ENCODE measurements at places on chromosomes 7 and 10. TPM values are rescaled to one million over a fixed set of nuclear protein-coding genes. Genes with fewer than 3 reads are reported as not detected.

Gene ZNF107
- total RNA-seq = 11.2 TPM

Gene TRIM50
- total RNA-seq = not detected

Gene TBX20
- not detected for total RNA-seq

Gene AKR1C4
- not detected for total RNA-seq

DNA sequence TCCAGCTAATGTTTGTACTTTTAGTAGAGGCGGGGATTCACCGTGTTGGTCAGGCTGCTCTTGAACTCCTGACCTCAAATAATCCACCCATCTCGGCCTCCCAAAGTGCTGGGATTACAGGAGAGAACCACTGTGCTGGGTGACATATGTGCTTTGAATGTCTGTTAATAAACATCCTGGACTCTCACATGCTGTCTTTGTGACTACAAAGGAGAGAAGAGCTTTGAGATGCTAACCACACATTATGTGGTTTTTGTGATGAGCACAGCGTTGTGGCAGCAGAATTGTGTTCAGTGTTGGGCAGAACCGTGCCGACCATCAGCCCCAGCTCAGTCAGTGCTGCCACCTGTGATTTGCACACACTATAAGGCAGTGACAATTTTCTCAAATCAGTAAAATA, 500.1 kb upstream of the KLF6 start:
- no peak overlapping the region for H3K4me3 ChIP-seq
- no peaks in the 10 kb centered on the region for H3K27me3 ChIP-seq
- peaks cover 23% of the 10 kb centered on the region for H3K4me1 ChIP-seq
- peak overlapping the region; percentile 75 for H3K27ac ChIP-seq

- no peaks in the 10 kb centered on the region for H3K27me3 ChIP-seq
- no peak overlapping the region for H3K27ac ChIP-seq
- H3K4me1 ChIP-seq = no peaks in the 10 kb centered on the region
- no peak for DNase-seq
- no peak overlapping the region for H3K4me3 ChIP-seq
- H3K36me3 ChIP-seq = no peaks in the 10 kb centered on the region
These were observed 194.2 kb downstream of the CAMK1D start for GRCh38 chr10:12543589-12543988.

GRCh38 chr10:61786728-61787127, 114.8 kb upstream of the ARID5B start:
- no peaks in the 10 kb centered on the region for H3K36me3 ChIP-seq
- peaks cover 9% of the 10 kb centered on the region for H3K4me1 ChIP-seq
- no peaks in the 10 kb centered on the region for H3K27me3 ChIP-seq
- DNase-seq = no peak

DNA sequence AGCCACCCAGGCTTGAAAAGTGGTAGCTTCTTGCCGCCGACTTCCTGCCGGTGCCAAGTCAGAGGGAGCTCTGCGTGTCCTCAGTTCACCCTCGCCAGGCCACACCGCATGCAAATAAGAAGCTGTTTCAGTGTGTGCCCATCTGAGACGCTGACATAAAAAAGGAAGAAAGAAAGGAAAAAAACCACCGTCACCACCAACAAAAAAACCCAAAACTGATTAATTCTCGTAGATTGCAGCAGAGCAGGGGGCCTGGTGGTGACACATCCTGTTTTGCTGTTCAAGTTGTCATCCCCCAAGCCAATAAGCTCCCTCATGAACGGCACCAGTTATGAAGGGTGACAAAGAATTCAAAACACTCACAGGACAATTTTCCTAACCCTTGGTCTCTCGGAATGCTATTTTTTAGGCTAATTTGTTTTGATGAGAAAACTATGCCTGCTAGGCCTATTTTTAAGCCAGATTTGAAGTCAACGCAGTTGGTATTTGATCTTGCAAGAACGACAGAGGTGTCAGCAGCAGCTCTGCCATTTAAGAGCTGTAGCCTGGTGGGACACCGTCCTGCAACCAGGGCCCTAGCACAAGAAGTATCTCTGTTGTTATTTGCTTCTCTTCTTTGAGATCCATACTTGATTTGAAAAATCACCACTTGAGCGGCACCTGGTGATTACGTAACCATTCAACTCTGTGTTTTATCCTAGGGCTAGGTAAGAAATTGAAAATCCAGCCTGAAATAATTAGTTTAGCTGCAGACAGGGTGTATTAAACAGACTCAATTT, 145.6 kb downstream of the PFKFB3 start:
- no peaks in the 10 kb centered on the region for H3K36me3 ChIP-seq
- no peak overlapping the region for H3K4me3 ChIP-seq
- peak; percentile 56 for DNase-seq
- H3K4me1 ChIP-seq = no peaks in the 10 kb centered on the region
- no peaks in the 10 kb centered on the region for H3K27me3 ChIP-seq

- no peak overlapping the region for H3K27ac ChIP-seq
- no peak overlapping the region for H3K4me3 ChIP-seq
- H3K36me3 ChIP-seq = no peaks in the 10 kb centered on the region
- DNase-seq = no peak
- peaks cover 22% of the 10 kb centered on the region for H3K4me1 ChIP-seq
- H3K27me3 ChIP-seq = peaks cover 79% of the 10 kb centered on the region
These were observed 8.0 kb downstream of the CALY start for GRCh38 chr10:133328358-133329343.

DNA sequence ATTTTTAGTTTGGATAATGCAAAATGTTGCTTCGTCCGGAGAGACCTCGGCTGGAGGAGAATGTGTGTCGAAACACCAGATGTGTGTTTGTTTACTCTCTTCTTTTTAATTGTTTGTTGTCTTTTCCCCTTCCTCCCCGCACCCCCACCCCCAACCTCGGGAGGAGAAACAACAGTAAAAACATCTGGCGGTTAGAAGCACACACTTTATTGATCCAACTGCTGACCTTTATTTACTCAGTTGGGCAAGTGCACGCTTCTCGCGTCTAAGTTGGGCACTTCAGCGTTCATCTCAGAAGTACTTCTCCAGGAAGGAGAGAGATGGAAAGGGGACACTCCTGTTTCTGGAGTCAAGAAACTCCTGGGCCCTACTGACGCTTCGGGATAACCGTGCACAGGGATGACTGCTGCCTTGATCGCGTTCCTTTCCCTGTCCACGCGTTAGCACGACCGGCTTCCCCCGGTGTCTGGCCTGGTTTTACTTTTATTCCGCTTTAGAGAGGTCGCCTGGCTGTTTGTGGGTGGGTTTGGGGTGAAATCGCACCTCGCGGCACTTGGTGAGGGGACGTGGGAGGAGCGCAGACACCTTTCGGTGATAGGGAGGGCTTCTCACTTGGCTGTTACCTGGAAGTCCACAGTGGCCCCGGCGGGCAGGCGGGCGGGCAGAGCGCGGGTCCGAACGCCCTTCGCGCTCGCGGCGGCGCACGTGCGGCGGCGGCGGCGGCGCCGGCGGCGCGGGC, 168.3 kb upstream of the PPP1R3A start:
- peaks cover 49% of the 10 kb centered on the region for H3K27me3 ChIP-seq
- peaks cover 67% of the 10 kb centered on the region for H3K4me1 ChIP-seq
- peak overlapping the region; percentile 96 for H3K27ac ChIP-seq
- H3K36me3 ChIP-seq = no peaks in the 10 kb centered on the region
- H3K4me3 ChIP-seq = peak overlapping the region; percentile 71

DNA sequence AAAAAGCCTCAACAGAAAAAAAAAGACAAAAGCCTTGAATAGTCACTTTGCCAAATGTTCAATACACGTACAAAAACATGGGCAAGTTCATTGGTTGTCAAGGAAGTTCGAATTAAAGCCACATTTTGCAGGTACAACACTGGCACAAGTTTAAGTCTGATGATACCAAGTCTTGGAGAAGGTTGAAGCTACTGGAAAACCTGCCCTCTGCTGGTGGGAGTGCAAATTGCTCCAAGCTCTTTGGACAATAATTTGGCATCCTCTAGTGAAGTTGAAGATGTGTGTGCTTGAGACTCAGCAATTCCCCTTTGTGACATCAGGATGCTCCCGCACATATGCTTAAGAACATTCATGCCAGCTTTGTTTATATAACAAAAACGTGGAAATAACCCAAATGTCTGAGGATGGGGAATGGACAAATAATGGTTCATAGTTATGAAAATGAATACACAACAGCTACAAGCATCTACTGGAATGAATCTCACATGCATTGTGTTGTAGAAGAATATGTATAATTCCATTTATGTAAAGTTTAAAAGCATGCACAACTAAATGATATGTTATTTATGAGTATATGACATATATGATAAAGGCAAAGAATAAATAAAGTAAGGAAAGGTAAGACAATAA, 120.0 kb upstream of the PLPP4 start:
- H3K27me3 ChIP-seq = peaks cover 4% of the 10 kb centered on the region
- H3K36me3 ChIP-seq = no peaks in the 10 kb centered on the region
- no peak overlapping the region for H3K27ac ChIP-seq
- no peaks in the 10 kb centered on the region for H3K4me1 ChIP-seq
- H3K4me3 ChIP-seq = no peak overlapping the region

Data from transverse colon (tissue), 4 donors.